ENCODE measurements at places on chromosomes 12 and 14.
A peak's percentile ranks its signal among the peaks of the same experiment; 100 is the strongest.

- DNase-seq: no peak
Observed at GRCh38 chr14:48983351-48983888, 602.8 kb downstream of the RPS29 start.

- no peak for DNase-seq
Observed at GRCh38 chr12:1607940-1608712, 13.7 kb upstream of the FBXL14 start.

DNA sequence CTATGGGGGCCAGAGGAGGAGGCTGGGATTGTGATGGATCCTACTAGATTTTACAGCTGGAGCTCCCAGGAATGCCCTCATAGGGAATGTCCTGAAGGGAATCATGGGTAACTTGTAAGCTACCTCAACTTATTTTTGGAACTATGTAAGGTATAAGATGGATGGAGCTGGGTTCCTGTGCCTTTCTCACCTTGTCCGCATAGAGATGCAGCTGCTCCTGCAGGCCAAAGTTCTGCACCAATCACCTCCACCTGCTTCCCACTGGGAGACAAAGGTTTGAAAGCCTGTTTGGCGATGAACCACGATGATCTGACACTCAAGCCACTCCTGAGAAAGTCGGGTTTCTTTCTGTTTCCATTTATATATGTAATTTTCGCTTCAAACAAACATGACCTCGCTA is 648 bp upstream of the AKAP5 start:
- DNase-seq: no peak

- DNase-seq: no peak
Observed at GRCh38 chr12:51234530-51234929, 4.1 kb upstream of the DAZAP2 start.

DNA sequence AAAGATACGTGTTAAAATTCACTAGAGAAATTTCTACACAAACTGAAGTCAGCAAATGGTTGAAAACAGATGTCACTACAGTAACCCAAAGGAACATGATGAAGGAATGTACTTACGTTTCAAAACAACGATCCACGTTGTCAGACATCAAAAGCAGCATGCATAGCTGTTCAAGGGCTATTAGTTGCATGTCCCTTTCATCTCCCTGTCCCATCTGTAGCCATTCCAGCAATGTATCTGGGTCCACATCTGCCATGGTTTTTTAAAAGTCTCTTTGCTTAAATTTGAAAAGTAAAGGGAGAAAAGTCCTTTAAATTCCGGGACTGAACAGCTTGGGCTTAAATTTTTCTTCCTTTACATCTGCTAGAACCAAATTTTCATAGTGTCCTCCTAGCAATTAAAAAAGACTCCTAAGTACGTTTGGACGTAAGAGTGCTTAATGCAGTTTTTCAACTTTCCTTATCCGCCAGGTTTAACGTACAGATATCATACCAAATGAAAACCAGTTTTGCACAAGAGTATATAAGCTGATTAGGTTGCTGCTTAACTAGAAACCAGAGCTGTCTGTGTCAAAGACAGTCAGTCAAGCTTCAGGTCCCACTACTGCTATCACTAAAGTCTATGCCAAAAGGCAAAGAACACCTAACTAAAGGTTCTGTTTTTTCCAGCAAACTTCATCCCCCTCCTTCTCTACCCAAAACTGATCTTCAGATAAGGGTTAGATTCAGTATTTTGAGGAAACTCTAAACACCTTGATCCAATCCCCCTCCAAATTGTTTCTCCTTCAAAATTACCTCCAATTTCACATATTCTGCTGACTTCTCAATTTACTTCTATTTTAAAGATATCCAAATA is 1.7 kb downstream of the HECTD1 start:
- DNase-seq: no peak

GRCh38 chr14:75952489-75952888 is 29.3 kb downstream of the TGFB3 start:
- DNase-seq: no peak

- no peak for DNase-seq
Observed at GRCh38 chr14:86613126-86613525, 1083.2 kb downstream of the FLRT2 start.

GRCh38 chr12:123468786-123469185 is 10.8 kb downstream of the SNRNP35 start:
- no peak for DNase-seq

DNA sequence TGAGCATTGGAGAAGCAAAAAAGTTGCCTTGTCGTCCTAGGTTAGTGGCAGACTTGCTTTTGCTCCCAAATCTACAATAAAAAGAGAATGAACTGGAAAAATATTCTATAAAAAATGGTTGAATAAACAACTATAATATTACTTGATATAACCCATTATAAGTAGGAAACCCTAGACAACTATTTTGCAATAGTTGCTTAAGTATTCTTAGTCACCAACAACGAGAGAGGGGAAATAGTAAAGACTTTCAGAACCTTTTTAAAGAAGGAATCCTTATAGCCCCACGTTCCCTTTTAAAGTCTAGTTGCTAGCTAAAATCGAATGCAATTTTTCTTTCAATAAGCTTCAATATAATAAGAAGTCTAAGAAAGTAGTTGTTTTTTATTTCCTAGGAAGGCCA is 17.5 kb downstream of the AQP6 start:
- no peak for DNase-seq

DNA sequence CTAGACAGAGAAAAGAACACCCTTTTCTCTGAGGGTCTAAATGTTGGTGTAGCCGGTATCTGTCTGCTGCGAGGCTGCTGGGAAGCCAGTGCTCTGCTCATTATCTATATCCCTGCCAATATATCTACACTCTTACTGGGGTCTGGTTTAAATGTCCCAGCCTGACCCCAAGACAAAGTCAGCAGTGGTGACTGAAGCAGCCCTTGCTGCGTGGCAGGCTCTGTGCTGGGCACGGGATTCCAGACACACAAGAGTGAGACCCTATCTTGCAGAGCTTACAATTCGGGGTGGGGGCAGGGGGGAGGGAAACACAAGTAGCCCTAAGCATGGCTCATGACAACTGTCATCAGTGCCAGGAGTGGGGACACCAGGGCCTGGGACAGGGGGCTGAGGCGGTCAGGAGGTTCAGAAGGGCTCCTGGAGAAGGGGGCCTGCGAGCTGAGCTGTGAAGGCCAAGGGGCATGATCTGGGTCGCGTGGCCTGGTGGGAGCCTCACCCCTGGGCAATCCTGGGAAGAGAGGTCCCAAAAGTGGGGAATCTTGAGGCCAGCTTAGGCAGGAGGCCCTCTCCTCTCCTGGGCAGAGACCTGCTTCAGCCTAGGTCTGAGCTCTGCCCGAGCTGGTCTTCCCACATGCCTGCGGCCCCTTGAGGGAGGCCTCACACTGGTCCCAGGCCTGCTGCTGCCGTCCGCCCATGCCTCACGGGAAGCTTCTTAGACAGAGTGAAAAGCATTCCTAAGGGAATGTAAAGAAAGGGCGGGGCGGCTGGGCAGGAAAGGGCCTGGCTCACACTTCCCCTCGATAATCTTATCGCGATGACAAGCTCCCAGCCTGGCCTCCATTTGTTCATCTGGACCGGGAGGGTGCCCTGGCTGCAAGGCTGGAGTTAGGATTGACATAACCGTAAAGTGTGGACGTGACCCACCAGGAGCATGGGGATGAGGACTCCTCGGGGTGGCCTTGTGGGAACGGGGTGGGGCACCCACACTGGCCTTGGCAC is 7.3 kb upstream of the RCOR1 start:
- no peak for DNase-seq

DNA sequence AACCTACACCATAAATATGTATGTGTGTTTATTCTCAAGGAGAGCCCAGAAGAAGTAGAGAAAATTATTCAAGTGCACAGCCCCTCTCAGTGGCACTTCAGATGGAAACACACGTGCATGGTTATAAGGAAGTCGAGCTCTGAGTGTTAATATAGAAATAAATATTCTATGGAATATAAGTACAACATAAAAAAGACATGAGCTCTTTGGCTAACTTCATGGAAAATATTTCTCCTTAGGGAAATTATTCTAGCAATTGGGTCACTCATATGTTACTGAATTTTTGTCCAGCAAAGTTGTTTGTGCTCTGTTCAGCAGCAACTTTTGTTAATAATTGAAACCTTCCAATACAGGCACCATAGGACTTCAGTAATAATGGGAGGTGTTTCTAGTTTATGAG is 939.0 kb downstream of the LRFN5 start:
- DNase-seq: no peak

DNA sequence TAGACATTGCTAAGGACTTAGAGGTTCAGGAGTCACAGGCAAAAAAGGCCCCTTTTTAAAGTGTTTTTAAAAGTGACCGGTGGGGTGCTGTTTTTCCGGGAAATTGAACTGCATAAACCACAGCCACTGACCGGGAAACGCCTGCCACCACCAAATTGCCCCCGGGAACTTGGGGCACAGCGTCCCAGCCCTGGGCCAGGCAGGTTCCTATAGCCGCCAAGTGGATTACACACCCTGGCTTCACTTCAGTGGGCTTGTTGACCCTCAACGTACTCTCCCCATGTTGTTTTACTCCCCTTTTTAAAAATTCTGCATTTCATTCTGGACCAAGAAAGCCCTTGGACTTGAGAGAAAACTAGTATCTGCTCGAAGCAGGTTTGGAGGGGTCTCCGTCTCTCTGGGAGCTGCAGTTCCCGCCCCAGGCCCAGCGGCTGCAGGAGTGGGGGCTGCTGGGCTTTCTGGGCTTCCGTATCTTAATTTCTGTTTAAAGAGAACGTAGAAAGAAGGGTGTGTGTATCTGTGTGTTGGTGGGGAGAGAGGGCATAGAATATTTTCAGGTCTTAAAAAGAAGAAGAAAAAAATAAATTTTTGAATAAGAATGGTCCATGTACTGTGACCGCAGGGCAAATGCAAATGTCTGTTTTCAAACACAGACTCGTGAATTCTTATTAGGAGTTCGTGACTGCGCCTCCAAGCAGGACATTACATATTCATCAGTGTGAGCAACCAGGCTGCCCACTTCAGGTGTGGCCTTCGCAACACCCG is 82.9 kb downstream of the PAPOLA start:
- no peak for DNase-seq

- no peak for DNase-seq
Observed at GRCh38 chr12:45310627-45310968, 94.7 kb downstream of the ANO6 start.

- no peak for DNase-seq
Observed at GRCh38 chr12:52258335-52258901, 16.0 kb upstream of the KRT86 start.

GRCh38 chr12:26629864-26630263 is 203.1 kb downstream of the ITPR2 start:
- no peak for DNase-seq

- DNase-seq: no peak
Observed at GRCh38 chr14:92633724-92634123, 114.7 kb downstream of the LGMN start.

- DNase-seq: no peak
Observed at GRCh38 chr14:104927901-104928300, 3.2 kb downstream of the PLD4 start.

DNA sequence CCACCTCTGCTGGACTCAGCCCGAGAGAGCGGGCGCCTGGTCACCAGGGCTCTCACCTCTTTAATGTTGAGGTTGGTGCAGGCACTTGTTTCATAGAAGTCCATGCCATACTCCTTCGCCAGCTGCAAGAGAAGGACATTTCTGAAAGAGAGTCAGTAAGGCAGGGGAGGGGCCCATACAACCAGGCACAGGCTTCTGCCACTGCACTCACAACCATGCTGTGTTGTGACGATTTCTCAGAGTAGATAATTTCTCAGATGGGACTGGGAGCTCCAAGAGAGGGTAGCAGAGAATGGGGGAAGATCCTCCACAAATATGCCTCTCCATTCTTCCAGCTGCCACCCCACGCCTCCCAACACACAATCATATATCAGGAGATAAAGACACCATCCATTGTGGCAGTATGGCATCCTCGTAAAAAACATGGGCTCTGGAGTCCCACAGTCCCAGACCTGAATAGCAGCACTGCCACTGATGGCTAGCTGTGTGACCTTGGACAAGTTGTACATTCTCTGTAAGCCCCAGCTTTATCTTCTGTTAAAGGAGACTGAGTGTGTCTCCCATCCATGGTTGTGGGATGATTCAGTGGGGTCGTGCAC is 6.2 kb upstream of the GPX2 start:
- DNase-seq: no peak

DNA sequence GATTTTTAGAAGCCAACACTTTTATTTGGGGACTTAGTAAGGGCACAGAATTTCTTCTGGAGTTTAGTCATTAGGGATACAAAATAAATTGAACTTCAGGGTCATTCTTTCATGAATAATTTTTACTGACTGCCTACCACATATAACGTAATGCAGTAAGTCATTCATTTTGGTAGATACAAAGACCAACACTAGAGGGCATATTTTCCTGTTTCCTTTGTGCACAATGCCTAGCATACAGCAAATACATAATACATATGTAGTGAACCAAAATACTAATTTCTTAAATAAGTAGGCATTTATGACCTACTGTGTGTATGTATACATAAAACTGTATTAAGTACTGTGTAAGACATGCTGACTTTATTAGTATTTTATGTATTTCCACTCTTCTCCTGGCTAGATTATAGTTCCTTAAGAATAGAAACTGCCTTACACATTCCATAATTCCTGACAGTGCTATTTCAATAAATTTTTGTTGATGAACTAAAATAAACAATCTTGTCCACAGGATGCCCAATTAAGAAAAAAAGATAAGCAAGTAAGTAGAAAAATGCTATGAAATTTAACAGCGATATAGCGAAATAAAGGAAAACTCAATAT is 47.9 kb downstream of the PPP1R12A start:
- DNase-seq: peak; percentile 21

GRCh38 chr12:121668750-121669520 is 519 bp downstream of the MORN3 start:
- no peak for DNase-seq

DNA sequence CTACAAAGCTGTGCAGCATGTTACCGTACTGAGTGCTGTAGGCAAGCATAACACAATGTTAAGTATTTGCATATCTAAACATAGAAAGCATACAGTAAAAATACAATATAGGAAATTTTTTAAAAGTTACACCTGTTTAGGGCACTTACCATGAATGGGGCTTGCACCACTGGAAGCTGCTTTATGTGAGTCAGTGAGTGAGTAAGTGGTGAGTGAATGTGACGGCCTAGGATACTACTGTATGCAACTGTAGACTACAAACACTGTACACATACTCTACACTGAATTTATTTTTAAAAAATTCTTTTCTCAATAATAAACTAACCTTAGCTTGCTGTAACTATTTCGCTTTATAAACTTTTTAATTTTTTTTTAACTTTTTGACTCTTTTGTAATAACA is 82.1 kb upstream of the FSCB start:
- no peak for DNase-seq

- no peak for DNase-seq
Observed at GRCh38 chr12:115872919-115873357, 404.6 kb downstream of the MED13L start.

DNA sequence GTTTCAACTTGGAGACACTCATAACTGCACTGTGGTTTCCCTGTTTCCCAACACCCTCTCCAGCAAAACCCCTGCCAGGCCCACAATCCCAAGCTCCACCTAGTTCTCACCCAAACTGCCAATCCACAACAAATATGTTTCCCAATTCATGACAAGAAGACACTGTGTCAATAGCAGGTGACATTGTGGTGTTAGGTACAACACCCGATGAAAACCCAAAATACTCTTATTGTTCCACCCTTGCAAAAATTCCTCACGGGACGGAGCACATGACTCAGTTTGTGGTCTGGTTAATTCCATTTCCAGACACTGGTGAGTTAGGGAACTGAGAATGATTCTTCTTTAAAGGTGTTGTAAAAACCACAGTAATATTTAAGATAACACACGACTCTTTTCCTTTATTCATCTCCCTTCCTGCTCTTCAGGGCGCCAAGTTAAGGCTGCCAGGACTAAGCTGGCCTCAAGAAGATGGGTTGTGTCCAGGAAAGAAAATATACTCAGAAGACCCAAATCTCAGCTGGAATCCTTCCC is 735.5 kb downstream of the MED13L start:
- no peak for DNase-seq

All from NCI-H2081 treated with DMSO at 0.1 percent for 48 hours (cell line).